Stimulated activated CD4-positive, alpha-beta T cell treated with anti-CD3 and anti-CD28 coated beads, Interleukin-2, amount 100 ng/mL, for 24 hours (primary cell): ENCODE measurements at places on chromosomes 6 and 20.

GRCh38 chr20:40255365-40255764 is 433.7 kb downstream of the MAFB start:
- DNase-seq = no peak

DNA sequence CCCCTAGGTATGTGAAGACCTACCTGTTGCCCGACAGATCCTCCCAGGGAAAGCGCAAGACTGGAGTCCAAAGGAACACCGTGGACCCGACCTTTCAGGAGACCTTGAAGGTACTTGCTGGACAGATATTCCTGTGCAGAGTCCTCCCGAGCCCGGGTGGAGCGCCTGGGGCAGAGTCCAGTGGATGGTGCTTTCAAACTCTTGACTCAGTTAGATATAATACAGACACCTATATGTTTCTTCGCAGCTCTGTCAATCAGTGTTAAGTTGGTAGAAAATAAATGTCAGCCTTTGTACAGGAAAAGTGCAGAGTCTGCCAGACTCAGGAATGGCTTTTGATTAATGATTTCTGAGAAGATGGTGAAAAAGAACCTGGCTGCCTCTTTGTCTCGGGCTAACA is 67.2 kb downstream of the EZR start:
- no peak for DNase-seq

DNA sequence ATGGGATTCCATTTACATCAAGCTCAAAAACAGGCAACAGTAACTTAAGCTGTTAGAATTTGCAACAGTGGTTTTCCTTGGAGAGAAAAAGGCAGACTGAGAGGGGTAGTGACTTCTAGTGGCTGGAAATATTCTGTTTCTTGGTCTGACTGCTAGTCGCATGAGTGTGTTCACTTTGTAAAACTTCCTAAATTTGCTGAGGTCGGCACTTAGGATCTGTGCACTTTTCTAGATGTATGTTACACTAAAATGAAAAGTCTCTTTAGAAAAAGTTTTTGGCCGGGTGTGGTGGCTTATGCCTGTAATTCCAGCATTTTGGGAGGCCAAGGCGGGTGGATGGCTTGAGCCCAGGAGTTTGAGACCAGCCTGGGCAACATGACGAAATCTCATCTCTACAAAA is 18.7 kb downstream of the OVOL2 start:
- DNase-seq = no peak

- DNase-seq = no peak
Observed at GRCh38 chr20:1489764-1490436, 1.3 kb downstream of the SIRPB2 start.

DNA sequence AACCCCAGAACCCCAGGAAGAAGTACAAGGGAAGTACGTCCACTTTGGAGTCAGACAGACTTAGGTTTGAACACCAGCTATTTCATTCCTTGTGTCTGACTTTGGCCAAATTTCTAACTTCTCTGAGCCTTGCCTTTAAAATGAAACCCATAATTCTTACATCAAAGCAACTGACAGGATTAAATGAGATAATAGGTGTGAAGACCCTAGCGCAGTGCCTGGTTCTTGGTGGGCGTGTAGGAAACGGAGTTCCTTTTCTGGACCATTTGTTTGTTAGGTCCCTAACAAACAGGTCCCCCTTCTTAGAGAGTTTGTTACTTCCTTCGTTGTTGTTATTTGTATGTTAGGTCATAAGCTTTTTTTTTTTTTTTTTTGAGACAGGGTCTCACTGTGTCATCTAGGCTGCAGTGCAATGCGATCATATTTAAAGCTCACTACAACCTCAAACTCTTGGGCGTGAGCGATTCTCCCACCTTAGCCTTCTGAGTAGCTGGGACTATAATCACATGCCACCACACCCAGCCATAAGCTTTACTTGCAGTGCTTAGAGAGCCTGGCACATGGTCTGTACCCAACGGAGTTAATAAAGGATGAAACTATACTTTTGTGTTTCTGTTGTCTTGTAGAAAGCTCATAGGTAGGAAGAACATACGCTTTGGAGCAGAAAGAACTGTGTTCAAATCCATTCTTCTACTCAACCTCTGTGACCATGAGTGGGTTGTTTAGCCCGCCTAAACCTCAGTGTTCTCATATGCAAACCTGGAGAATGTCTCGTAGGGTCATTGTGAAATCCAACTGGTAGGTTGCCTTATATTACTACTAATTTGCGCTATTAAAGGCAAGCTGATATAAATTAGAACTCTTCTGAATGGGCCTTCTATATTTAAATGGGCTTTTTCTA is 21.8 kb upstream of the MROH8 start:
- no peak for DNase-seq

GRCh38 chr20:44596876-44597275 is 14.5 kb downstream of the PKIG start:
- DNase-seq = no peak

DNA sequence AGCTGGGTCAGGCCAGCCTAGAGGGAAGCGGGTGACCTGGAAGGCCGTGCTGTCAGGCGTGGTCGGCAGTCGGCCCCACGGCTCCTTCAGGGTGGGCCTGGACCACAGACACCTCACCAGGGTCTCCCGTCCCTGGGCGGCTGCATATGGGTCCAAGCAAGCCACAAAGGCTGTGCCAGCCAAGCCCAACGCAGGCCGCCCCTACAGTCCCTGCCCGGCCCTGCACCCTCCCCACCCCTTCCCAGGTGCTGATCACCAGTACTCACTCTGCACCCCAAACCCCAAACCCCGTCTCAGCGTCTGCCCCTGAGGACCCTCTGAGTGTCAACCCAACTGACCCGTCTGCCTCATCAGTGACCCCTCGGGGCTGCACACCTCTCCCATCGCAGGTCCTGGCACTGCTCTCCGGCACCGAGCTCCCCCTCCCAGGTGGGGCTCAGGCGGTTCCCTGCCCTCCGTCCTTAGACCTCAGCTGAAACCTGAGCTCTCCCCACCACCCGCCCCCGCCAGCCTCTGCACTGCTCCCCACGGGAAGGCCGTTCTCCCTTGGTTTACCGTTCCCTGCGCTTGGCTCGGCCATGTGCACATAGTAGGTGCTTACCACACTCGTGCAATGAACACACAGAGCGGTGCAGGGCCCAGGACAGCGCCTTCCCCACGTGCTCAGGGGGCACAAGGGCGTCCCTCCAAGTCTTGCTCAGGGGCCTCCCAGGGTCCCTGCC is 1.5 kb upstream of the PPDPF start:
- DNase-seq = no peak

DNA sequence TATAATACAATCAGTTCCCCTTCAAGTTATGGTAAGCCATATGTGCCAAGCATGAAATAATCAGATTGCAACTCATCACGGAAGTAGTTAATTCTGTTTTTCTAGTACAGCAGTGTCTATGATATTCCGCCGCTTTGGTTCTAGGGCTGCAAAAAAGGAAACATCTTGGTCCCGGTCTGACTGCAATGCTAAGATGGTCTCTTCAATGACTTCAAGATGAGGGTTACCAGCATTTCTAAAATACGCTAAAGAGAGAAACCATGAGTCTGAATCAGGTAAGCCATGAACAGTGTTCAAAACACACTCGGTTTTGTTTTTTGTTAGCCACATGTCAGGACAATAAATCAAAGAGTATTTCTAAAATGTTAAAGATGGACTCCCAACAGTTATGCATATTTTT is 3.2 kb upstream of the ANKRD60 start:
- no peak for DNase-seq

GRCh38 chr20:15257569-15257870 is 920.1 kb upstream of the FLRT3 start:
- no peak for DNase-seq

DNA sequence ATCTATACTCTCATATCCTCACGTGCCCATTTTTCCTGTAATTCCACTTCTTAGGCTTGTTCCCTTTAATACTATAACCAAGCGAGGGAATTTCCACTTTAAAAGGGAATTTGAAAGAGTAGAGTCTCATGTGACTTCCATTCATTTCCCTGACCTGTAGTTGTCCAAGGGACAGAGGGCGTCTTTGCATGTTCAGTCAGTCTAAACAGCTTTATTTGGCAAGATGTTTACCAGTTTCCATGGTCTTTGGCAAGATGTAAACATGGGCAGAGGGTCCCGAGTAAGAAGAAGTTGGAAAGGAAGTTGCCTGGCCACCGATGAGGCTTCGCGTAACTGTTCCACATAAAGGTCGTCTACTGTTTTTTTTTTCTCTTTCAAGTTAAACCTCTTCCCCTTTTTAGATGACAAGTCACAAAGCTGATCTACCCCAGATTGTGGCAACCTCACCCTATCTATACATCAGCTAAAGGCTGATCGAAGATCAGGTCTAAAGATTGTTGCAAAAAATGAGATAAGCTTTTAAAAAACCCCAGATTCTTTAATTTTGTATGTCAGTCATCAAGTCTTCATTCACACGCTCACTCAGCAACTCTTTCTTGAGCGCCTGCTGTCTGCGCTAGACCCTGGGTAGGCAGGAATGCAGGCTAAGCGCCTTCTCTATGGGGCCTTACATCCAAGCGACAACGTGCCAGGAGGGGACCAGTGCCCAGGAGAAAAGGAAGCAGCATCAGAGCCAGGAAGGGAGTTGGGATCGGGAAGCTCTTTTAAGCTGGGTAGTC is 31.7 kb upstream of the CCR6 start:
- no peak for DNase-seq

DNA sequence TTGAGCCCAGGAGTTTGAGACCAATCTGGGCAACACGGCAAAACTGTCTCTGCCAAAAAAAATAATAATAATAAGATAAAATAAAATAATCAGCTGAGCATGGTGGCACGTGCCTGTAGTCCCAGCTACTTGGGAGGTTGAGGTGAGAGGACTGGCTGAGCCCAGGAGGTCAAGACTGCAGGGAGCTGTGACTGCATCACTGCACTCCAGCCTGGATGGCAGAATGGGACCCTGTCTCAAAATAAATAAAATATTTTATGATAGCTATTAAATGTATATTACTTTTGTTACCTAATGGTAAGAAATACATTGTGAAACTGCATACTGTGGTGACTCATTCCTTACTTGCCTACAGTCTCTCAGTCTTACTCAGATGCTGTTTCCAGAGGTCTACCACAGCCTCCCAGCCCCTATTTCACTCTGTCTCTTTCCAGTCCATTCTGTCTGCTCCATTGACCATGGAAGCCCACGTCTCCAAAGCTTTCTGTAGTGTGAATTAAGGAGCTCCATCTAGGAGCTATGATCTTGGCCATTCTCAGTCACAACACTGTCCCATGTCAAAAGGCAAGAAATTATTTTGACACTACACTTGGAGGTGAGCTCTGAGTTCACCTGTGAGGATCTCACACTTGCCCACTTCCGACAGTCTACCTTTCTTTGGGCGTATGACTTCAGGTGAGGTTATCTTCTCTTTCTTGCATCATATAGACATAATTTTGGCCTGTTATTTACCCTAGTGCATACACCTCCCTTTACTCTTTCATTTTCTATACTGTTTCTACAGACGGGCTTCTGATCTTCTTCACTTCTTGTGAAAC is 22.4 kb upstream of the SNX9 start:
- peak; percentile 53 for DNase-seq

DNA sequence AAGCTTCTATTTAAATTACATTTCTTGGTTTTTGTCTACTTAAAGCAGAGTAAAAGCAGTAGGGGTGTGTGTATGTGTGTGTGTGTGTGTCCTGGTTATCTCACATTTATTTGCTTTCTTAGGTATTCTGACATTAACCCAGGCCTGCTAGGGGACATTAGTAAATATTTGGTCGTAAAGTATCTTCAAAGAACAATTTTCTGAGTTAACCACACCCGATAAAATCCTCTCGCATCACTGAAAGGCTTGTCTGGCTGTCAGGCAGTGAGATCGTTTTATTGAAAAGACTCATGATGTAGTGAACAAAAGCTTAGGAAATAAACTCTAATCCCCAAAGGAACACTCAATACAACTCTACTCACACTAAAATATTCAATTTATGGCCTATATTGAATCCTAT is 77.9 kb downstream of the ZNF217 start:
- DNase-seq = no peak

DNA sequence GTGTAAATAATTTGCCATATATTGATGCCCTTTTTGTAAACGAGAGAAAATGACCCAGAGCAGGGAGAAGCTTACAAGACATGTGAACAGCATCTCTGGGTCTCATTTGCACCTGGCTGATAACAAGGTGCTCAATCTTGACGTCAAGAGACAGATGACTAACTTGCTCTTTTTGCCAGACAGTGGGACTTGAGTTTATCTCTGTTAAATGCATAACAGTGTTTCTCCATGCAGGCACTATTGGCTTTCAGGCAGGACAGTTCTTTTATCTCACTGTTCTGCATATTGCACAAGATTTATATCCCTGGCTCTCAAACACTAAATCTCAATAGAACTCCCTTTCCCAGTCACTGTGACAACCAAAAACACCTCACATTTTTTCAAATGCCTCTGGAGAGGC is 56.4 kb downstream of the RFX6 start:
- no peak for DNase-seq

GRCh38 chr6:36071281-36071680 is 43.7 kb downstream of the MAPK14 start:
- DNase-seq = no peak

DNA sequence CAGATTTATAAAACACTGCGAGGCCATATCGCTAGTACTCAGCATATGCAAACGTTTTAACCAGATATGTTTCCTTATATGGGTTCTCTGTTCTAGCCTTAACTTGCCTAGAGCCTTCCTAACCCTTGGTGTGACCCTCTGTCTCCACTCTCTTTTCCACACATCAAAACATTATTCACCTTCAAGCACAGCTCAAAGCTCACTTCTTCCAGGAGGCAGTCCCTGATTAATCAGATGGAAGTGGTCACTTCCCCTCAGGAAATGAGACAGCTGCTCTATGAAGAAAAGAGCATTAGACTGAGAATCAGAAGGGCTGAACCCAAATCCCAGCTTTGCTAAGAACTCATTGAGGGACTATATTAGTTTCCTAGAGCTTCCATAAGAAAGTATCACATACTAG is 39.8 kb upstream of the SLC17A4 start:
- no peak for DNase-seq

GRCh38 chr6:16854986-16855385 is 93.7 kb upstream of the ATXN1 start:
- DNase-seq = no peak

DNA sequence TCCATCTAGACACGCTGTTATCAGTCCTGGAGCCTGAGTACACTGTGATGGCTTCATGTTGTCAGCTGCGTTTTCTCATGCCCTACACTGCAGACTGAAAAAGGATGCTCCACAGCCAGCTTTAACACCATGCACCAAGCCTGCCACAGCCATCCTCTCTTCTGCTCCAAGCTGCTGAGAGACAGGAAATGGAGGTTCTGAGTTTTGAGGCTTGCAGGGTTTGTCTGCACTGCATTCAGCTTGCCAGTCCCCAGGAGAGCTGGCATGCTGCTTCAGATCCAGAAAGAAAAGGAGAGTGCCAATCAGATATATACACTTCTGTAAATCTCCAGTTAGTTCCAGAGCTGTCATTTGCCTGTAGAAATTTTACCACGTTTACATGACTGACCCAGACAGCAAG is 550.7 kb upstream of the FLRT3 start:
- DNase-seq = no peak

DNA sequence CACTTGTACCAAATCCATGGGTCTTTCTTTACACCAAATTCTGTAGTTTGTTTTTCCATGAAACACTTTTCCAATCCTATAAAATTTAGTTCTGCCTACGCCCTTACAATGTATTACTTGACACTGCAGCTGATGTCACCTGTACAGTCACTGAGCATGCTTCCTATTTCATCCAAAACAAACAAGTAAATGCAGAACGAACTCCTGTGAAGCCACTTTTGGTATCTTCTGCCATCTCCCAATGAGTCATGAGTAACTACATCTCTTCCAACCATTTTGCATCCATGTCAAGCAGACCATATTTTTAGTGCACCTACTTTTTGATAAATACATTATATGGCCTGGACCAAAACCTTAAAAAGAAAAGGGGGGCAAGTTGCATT is 42.4 kb downstream of the HDDC2 start:
- no peak for DNase-seq
